ENCODE measurements at places on chromosomes 2 and 18.
A peak's percentile ranks its signal among the peaks of the same experiment; 100 is the strongest.

DNA sequence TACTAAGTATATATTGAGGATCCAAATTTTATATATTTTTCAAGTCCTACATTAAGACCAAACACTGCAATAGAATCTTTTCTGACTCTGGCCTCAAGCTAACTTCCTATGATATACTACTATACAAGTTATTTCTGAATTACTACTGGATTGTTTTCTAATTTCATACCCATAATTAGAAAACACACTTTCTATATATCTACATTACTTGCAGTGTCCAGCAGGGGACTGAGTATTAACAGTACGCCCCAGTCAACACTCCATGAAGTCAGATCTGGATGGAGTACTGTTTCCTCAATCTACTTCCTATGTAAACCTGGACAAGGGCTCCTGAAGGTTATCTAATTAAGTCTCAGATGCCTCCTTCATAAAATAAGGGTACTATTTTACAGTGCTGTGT lies 26.5 kb downstream of the RMP24 start:
- DNase-seq, result no peak

- no peak for DNase-seq
These were observed 71.9 kb downstream of the UXS1 start for GRCh38 chr2:106122157-106122556.

GRCh38 chr2:216633616-216634369 lies 573 bp downstream of the IGFBP2 start:
- peak; percentile 30 for DNase-seq

DNA sequence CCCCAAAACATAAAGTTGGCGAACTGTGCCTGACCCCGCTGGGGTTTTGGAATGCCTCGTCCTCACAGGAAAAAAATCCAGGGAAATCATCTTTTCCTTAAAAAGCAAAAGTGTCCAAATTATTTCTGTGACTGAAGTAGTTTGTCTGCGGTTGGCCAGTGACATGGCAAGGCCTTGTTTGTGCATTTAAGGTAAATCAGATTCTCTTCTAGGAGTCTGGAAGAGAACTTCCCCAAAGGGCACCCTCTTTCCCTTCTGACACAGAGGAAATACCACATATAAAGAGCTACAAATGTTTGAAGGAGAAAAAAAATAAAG lies 737 bp upstream of the CYB5A start:
- DNase-seq, result no peak

- no peak for DNase-seq
These were observed 70.6 kb downstream of the GDF7 start for GRCh38 chr2:20737505-20737904.

GRCh38 chr2:70603066-70603465 lies 49.4 kb upstream of the TGFA start:
- no peak for DNase-seq

DNA sequence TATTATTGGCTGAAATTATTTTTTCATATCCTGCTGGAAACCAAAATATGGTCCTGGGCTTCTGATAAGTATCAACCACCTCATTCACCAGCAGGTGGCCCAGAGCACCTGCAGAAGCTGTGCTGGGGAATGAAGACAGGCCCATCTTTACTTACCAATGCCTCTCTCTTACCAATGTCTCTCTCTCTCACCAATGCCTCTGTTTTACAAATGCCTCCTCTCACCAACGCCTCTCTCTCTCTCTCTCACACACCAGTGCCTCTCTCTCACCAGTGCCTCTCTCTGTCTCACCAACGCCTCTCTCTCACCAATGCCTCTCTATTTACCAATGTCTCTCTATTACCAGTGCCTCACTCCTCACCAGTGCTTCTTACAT lies 2.3 kb upstream of the MAL start:
- peak; percentile 26 for DNase-seq

- DNase-seq, result peak; percentile 73
These were observed 82.1 kb downstream of the ZBTB7C start for GRCh38 chr18:48326901-48327675.

DNA sequence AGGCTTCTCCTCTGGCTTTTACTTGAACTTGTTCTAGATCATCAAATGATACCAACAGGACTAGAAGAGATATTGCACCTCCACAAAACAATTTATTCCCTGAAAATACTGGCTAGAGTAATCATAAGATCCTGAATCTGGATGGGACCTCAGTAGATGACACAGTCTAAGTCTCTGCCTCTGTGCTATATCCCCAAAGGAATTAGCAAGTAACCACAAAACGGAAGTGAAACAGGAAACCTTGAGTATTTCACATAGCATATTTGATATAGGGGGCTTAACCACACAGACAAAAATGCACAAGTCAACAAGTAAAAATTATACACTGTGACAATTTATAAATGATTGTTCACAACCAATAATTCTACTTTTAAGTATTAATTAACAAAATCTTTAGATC lies 456.9 kb upstream of the TNP1 start:
- peak; percentile 36 for DNase-seq

DNA sequence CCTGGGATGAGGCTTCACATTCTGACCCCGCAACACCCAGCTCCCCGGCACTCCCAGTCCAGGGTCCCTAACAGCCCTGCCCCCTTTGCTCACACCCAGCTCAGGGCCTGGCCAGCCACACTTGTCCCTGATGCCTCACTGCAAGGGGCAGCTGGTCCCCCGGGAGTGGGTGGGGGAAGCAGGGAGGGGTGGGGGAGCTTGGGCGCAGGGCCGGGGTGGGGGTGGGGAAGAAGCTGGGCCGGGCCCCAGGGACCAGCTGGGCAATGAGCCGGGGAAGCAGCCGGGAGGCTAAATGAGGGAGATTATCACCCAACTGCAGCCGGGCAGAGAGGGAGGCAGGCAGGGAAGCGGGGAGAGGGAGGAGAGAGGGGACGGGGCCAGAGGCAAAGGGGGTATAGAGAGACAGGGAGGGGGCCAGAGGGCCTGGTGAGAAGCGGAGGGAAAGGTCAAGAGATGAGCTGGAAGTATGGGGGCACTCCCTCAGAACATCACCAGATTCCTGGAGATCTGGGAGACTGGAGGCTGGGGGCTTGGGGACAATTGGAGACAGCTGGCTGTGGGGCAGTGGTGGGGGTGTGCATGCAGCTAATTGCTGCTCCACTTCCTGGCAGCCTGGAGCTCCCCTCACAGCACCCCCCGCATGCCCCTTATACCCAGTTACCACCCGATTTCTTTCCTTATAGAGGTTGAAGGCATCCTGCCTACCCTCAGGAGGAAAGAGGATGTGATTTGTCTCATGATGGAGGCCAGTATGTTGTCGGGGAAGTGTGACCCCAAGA lies 2.5 kb upstream of the ASIC4 start:
- no peak for DNase-seq

GRCh38 chr18:47206945-47207637 lies 30.9 kb upstream of the IER3IP1 start:
- DNase-seq, result peak; percentile 6

DNA sequence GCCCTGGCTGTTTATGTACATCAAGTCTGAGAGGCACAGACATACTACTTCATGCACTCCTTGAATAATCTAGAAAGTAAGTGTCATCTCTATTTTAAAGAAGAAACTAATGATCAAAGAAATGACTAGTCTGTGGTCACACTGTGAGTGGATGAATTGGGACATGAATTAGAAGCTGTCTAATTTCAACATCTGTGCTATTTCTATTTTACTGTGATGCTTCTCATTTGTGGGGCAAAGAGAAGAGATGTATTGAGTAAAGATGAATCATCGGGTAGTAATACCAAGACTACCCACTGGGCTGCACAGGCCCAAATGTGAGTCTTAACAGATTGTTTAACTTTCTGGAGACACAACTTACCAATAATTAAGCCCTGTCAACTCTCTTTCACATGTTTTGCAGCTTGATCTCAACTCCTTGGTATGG lies 42.4 kb upstream of the MTIF2 start:
- DNase-seq, result peak; percentile 17

DNA sequence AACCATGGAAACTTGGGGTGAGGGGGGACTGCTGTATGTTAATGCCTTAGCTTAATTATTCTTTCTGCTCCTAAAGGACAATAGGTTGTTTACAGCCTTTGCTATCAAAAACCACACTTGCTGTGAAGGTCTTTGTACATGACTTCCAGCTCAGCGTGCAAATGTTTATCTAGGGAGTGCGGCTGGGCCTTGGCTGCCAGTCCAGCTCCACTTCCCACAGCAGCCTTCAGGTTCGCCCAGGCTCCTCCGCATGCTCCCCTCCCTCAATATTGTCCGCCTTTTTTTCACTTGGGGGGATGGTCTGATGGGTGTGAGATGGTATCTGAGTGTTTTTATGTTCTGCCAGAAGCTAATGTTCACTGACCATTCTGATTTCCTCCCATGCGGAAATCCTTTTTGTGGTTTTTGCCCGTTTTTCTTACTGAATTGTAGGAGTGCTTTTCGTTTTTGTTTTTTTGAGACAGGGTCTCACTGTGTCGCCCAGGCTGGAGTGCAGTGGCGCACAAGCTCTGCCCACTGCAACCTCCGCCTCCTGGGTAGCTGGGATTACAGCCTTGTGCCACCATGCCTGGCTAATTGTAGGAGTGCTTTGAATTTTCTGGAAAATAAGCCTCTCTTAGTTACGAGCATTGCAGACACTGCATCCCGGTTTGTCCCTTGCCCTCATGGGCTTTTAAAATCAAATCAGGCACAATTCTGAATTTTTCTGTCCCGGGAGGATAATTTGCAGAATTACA lies 28.8 kb downstream of the SH3BP4 start:
- DNase-seq, result peak; percentile 67

GRCh38 chr18:65938592-65939372 lies 188.0 kb downstream of the CDH7 start:
- DNase-seq, result peak; percentile 1

DNA sequence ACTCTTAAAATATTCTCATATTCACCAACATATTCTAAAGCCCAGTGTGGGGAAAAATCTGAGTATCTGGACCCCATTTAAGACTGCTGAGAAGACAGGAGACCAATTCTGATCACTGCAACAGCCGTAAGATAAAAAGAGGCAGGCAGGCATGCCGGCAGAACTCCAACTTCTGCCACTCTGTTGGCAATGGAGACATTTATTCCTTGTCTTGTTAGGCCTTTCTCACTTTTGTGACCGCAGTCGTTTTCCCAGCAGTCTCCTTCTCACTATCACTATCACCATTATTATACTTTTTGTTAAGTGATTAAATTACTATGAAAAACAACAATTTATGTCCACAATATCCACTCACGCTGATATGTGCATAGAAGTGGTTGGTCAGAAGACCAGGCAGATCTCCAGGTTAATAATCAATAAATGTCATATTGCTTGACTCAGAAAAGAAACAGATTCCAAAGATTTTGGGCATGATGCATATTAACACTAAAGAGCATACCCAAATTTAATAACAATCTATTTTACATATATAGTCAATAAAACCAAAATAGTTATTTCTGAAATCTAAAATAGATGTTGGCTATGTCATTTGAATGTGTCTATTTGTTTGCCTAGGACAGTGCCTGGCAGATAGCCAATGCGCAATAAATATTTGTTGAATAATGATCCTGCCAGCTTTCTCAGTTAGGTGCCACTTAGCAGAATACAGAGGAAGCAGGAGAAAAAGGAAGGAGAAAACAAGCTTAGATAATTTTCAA lies 38.2 kb downstream of the SESTD1 start:
- no peak for DNase-seq

GRCh38 chr2:43087413-43087812 lies 139.0 kb downstream of the ZFP36L2 start:
- no peak for DNase-seq

DNA sequence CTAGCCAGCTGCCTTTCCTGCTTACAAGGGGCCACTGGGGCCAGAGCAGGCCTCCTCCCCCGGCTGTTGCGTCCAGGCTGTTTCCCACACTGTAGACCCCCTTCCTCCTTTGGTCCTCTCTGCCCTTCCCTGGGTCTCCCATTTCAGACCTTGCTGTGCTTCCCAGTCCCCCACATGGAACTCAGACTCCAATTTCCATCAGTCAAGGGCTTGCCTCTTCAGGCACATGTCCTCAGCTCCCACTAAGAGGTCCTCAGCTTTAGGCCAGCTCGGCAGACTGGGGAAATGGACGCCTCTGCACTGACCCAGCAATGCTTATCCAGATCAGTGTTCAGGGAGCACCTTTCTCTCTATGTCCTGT lies 98.0 kb upstream of the BZW1 start:
- no peak for DNase-seq

All from Daoy (cell line).